ENCODE measurements at places on chromosomes 4 and X. TPM values are rescaled to one million over a fixed set of nuclear protein-coding genes. Genes with fewer than 3 reads are reported as not detected.

The DCHS2 gene
- total RNA-seq, result 0.19 TPM

The TMPRSS11F gene
- not detected for total RNA-seq

The NR0B1 gene
- total RNA-seq, result not detected

DNA sequence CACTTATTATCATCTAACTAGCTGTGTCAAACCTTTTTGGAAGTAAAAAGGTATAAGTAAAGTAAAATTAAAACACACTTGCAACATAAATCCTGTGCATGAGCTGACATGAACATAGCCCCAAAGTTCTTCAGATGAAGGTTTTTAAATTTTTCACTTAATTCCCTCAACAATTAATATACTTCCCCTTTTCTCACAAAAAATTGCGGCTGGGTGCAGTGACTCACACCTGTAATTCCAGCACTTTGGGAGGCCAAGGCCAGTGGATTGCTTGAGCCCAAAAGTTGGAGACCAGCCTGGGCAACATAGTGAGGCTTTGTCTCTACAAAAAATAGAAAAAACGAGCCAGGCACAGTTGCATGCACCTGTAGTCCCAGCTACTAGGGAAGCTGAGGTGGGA lies 16.8 kb downstream of the RASGEF1B start:
- no peak overlapping the region for H3K4me3 ChIP-seq
- no peaks in the 10 kb centered on the region for H3K27me3 ChIP-seq
- H3K4me1 ChIP-seq, result peaks cover 15% of the 10 kb centered on the region
- peaks cover 28% of the 10 kb centered on the region for H3K36me3 ChIP-seq
- no peak overlapping the region for H3K27ac ChIP-seq

- no peaks in the 10 kb centered on the region for H3K27me3 ChIP-seq
- H3K4me3 ChIP-seq, result no peak overlapping the region
- H3K4me1 ChIP-seq, result no peaks in the 10 kb centered on the region
- DNase-seq, result no peak
- no peak overlapping the region for H3K27ac ChIP-seq
- no peaks in the 10 kb centered on the region for H3K36me3 ChIP-seq
Observed at GRCh38 chr4:187961961-187962360, 33.6 kb upstream of the ZFP42 start.

DNA sequence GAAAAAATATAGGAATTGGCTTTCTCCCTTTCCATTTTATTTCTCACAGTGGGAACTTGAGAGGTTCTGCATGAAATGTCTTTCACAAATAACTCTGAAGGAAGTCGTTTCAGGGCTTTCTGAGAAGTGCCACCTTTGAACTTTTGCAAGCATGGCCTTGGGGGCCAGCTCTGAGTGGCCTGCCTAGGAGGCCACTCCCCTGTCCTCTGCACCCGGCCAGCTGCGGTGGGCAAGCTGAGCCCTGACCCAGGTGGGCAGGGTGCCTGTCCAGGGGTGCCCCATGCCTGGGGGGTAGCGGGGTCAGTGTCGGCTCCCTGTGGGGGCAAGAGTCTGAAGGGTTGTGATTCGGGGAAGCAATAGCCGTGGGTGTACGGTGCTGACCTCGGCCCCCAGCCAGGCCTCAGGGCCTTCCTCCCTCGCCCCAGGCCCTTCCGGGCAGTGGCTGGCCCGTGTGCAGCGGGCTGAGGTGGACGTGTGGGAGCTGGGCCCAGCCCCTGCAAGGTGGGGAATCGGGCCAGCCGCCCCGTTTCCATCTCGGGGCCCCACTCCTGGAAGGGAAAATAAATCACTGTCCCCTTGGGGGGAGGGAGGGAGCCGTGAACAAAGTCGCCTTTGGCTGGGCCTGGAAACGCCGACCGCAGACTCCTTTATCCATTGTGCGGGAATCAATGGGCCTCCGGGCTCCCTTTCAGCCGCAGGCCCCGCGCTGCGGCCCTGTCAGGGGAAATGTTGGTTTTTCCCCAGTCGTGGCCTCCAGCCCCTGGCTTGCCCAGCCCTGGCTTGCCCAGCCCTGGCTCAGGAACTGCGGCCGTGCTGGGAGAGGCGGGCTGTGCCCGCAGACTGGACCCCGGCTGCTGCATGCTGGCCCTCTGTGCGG lies 3.1 kb downstream of the FGFRL1 start:
- peaks cover 9% of the 10 kb centered on the region for H3K4me1 ChIP-seq
- H3K27me3 ChIP-seq, result no peaks in the 10 kb centered on the region
- H3K36me3 ChIP-seq, result no peaks in the 10 kb centered on the region
- no peak overlapping the region for H3K27ac ChIP-seq
- no peak overlapping the region for H3K4me3 ChIP-seq

GRCh38 chrX:45324941-45325340 lies 124.3 kb upstream of the DIPK2B start:
- H3K27me3 ChIP-seq, result peaks cover 3% of the 10 kb centered on the region
- no peaks in the 10 kb centered on the region for H3K36me3 ChIP-seq
- H3K27ac ChIP-seq, result no peak overlapping the region
- no peak for DNase-seq
- no peaks in the 10 kb centered on the region for H3K4me1 ChIP-seq
- no peak overlapping the region for H3K4me3 ChIP-seq

GRCh38 chr4:159593681-159594080 lies 490.8 kb downstream of the RAPGEF2 start:
- H3K27ac ChIP-seq, result no peak overlapping the region
- DNase-seq, result no peak
- H3K4me1 ChIP-seq, result no peaks in the 10 kb centered on the region
- H3K4me3 ChIP-seq, result no peak overlapping the region
- no peaks in the 10 kb centered on the region for H3K36me3 ChIP-seq

All from activated naive CD8-positive, alpha-beta T cell treated with anti-CD3 and anti-CD28 coated beads, Interleukin-2, amount 10 ng/mL, durations not matched to agents 7 days and 5 days (primary cell).